NCI-H460 (cell line): ENCODE measurements at places on chromosomes 6 and 20. TPM values are rescaled to one million over a fixed set of nuclear protein-coding genes. Genes with fewer than 3 reads are reported as not detected.
A peak's percentile ranks its signal among the peaks of the same experiment; 100 is the strongest.

The SGK2 gene
- total RNA-seq: 0.15 TPM in 1 of 2 replicates, not detected in the other

The NR2E1 gene
- total RNA-seq: not detected in 2 replicates

The OGFRL1 gene
- total RNA-seq: 33.2 and 33.4 TPM in 2 replicates

The RSPO4 gene
- not detected in 2 replicates for total RNA-seq

The MUC21 gene
- not detected in 2 replicates for total RNA-seq

The GINS1 gene
- total RNA-seq: 19.0 and 22.1 TPM in 2 replicates

DNA sequence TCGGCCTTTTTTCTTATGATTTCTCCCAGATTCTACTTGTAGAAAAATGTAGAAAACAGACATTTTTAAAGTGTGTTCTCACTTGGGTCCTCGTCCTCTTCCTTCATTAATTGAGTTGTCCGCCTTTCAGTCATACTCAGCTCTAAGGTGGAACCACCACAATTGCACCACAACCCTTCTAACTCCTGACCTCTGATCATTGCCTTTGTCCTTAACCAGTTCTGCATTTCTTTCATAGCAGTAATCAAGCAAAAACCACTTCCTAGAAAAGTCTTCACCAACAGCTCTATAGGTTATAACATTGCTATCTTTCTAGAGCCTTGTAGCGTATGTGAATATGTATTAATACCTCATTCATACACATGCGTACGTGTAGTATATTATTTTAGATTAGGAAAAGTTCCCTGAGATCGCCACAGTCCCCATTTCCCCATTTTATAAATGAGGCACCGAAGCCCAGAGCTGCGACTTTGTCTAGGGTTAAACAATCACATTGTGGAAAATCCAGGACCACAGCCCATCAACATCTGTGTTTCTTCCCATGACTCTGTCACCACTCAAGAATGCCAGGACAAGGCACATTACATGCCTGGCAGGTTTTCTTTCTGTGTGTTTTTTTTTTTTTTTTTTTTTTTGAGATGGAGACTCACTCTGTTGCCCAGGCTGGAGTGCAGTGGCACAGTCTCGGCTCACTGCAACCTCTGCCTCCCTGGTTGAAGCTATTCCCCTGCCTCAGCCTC lies 175.5 kb downstream of the BTBD3 start:
- DNase-seq: no peak

GRCh38 chr6:25700761-25701160 lies 48.7 kb downstream of the SCGN start:
- DNase-seq: no peak

DNA sequence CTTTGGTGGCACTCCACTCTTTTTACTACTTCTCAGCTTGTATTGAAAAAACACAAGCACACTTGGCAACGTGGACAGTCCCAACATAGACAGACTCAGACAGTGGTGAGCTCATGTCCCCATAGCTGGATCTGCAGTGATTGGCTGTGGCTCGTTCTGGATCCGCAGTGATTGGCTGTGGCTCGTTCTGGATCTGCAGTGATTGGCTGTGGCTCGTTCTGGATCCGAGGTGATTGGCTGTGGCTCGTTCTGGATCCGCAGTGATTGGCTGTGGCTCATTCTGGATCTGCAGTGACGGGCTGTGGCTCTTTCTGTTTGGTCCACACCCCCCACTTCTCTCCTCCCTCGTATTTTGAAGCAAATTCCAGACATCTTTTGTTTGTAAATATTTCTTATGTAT lies 28.0 kb downstream of the OSBPL2 start:
- no peak for DNase-seq

GRCh38 chr20:56400001-56400640 lies 7.7 kb downstream of the CSTF1 start:
- peak; percentile 45 for DNase-seq
